ENCODE measurements at places on chromosomes 12 and 14. TPM values are rescaled to one million over a fixed set of nuclear protein-coding genes. Genes with fewer than 3 reads are reported as not detected.

- DNase-seq: no peak
Observed at GRCh38 chr14:95078867-95079266, 78.5 kb downstream of the DICER1 start.

GRCh38 chr12:56031987-56032386, 9.7 kb upstream of the RPS26 start:
- no peak for DNase-seq

DNA sequence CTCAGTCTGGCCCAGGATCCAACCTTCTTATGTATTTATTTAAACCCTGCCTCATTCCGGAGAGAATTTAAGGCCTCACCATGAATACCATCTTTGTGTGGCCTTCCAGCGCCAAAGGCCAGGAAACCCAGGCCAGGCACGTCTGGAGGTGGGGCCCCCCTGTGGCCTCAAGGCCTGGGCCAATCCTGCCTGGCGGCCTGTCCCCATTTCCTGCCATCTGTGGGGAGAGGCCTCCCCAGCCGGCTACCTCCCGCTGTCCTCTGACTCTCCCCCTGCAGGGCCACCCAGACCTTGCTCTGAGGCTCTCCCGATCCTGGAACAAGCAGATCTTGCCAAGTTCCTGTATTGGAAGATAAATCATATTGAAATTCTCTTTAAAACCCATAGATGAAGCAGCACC, 37.4 kb upstream of the MEG3 start:
- no peak for DNase-seq

DNA sequence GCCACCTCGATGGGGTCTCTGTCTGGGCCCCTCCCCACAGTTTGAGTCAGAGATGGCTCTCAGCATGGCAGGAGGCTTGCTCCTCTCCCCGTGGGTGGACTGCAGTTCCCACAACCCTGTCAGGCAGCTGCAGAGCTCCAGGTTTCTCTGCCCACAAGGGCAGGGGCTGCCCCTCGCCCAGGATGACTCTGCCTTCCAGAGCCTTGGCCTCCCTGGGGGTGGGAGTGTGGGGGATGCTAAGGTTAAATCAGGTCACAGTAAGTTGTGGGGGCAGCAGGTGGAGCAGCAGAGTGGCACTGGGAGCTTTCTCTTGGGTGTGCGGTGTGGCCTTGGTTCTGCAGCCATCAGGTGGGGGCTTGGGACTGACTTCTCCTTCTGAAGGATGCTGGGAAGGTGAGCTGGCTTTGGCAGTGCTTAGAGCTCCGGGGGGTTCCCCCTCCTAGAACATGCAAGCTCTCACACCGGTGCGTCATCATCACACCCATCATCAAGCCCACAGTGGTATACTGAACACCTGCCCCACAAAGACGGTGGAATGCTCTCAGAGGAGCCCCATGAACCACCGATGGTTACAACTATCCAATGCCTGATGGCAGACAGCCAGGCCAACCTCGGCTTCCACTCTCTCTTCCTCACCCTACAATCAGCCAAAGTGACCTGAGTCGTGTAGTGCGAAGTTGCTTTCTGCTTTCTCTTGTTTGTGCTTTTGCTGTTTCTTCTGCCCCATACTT, 39.7 kb downstream of the ERH start:
- DNase-seq: no peak

DNA sequence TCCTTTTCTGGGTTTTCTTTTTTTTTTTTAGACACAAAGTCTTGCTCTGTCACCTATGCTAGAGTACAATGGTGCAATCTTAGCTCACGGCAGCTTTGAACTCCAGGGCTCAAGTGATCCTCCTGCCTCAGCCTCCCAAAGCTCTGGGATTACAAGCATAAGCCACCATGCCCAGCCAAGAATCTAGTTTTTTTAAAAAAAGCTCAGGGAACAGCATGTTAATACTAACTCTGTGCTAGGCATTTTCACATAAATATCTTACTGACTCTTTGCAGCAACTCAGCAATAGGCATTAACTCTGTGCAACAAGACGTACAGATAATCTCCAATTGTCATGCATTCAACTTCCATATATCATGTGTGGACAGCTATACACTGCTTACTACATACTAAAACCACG, 97.4 kb downstream of the LLPH start:
- no peak for DNase-seq

Gene PFDN5
- polyA plus RNA-seq: 675 TPM

Gene RAD9B
- polyA plus RNA-seq: 1.3 TPM

Gene FAM90A1
- polyA plus RNA-seq: 1.4 TPM

Data from right renal pelvis (tissue), 4 donors.